ENCODE measurements at places on chromosomes 1 and 21.

GRCh38 chr1:31762726-31763670, 1.1 kb downstream of the ADGRB2 start:
- DNase-seq = peak; percentile 77

DNA sequence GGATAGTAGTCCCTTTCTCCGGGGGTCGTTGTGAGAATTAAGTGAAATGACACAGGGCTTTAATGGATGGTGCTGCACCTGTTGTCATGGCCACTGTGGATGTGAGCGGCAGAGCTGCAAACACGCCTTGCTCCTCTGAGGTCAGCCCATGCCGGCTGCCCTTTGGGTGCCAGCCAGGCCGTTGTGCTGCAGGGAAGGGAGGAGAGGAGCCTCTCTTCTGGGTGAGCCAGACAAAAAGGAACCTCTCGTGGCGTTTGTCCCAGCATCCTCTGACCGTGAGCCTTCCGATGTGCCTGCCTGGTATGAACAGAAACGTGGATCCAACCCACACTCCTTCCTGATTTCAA, 383.0 kb upstream of the VAMP3 start:
- DNase-seq = no peak

- no peak for DNase-seq
Observed at GRCh38 chr1:93433407-93433961, 14.4 kb upstream of the FNBP1L start.

- no peak for DNase-seq
Observed at GRCh38 chr1:36572906-36573305, 90.2 kb upstream of the CSF3R start.

DNA sequence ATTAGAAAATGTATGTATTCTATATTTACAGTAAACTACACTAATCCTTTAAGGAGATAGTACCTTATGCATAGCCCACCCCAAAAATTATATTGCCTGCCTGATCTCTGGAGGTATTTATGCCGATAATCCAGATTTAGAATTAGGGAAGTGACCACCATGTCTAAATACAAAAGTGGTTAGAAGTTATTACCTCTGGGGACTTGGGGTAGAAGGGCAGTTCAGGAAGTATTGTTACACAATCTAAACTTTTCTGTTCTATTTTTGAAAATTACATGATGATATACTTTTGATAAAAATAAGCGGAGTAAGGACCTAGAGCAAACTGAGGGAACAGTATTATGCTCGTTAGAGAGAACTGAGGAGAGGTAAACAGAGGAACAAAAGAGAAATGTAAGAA, 90.5 kb upstream of the ZP4 start:
- no peak for DNase-seq

DNA sequence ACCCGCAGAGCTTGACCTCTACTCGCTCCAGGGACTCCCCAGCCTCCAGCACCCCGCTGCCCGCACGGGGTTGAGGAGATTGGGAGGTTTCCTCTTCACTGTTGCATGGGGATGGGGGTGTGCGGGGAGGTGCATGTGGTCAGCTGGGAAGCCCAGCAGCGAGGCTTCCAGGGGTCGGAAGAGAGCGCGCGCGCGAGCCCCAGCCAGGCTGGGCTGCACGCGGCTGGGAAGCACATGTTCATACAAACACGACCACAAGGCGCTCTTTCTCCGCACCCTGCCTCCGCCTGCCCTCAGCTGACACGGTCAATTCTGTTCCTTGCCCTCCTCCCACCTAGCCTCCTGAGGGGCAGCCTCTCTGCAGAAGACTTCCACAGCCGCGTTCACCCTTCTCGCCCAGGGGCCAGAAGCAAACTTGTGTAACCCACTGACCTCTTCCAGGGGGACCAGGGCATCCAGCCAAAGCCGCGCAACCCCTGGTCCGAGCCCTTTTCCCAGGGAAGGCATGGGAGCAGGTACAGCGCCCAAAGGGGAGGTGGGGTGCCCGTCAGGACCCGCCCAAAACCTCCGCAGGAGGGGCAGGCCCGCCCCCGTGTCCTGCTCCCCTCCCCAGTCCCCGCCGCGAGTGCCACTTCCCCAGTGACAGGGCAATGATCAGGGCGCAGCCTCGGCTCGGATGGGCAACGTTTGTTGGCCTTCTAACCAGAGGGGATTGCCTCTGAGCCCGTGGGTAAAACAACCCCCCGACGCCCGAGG, 1.3 kb downstream of the COL24A1 start:
- DNase-seq = no peak

GRCh38 chr1:117817629-117818028, 111.8 kb downstream of the GDAP2 start:
- no peak for DNase-seq

DNA sequence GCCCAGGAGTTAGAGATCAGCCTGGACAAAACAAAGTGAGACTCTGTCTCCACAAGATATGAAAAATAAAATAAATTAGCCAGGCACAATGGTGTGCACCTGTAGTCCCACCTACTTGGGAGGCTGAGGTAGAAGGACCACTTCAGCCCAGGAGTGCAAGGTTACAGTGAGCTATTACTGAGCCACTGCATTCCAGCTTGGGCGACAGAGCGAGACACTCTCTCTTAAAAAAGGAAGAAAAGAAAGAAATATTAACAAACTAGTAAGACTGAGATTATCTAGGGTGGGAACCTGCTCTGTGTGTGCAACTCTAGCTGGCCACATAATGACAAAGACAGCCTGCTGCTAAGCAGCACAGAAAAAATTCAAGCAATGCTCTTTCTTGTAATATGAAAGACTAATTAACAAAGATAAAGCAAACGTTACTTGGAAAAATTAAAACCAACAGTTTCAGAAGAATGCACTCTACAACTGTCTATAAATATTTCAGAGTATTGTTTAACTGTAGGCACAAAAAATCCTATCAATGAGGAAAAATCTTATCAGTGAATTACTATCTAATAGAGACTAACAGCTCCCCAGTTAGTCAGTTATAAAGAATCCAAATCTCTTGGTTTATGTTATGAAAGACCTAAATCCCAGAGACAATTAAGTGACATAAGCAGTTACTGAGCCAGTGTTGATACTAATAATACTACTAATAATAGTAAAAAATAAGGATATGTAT, 74.5 kb downstream of the ENAH start:
- DNase-seq = no peak

- DNase-seq = no peak
Observed at GRCh38 chr1:150332651-150333290, 11.4 kb downstream of the PRPF3 start.

- no peak for DNase-seq
Observed at GRCh38 chr1:226627050-226627755, 78.6 kb downstream of the STUM start.

DNA sequence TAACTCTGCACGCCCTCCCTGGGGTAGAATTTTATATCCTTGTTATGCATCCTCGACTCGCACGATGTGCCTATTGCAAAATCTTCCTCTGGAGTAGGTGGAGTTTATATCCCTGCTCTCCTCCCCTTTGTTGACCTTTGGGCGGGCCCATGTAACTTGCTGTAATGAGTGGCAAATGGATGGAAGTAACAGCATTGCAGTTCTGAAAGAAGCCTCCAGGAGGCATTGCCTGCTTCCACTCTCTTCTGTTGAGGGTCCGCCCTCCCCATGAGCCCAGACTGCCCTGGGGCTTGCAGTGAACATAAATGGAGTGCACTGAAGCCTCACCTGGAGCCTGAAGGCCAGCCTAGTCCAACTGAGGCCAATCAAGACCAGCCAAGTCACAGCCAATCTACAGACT, 62.2 kb upstream of the GRIK3 start:
- no peak for DNase-seq

DNA sequence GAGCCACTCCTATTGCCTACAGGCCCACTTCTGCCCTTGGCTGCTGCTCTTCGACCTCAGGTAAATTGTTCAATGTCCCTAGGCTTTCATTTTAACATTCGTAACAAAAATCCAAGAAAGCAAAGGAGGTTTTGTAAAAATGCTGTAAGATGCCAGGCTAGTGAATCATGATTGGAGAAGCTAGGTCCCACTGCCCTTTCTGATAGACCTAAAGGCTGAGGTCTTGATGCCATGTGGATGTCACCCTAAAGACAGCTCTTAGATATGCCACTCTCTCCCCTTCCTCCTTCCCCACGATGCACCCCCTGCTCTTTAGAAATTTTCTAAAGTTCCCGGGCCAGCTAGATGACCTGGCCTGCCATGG, 9.9 kb upstream of the TMEM39B start:
- DNase-seq = no peak

GRCh38 chr1:92277105-92277723, 21.6 kb downstream of the GLMN start:
- no peak for DNase-seq

GRCh38 chr1:192892934-192893333, 84.1 kb downstream of the RGS2 start:
- no peak for DNase-seq

GRCh38 chr1:26317612-26318337, at the start of gene CD52:
CD52 (plus strand) TSS chr1:26317958; CDS start chr1:26318018, 60 bp downstream.
- peak; percentile 85 for DNase-seq

- peak; percentile 94 for DNase-seq
Observed at GRCh38 chr1:171486048-171486519, 754 bp downstream of the PRRC2C start.

- no peak for DNase-seq
Observed at GRCh38 chr1:184499616-184500015, 112.8 kb downstream of the C1orf21 start.

- no peak for DNase-seq
Observed at GRCh38 chr1:221816899-221817298, 75.0 kb upstream of the DUSP10 start.

- no peak for DNase-seq
Observed at GRCh38 chr1:99268021-99268420, 3.7 kb downstream of the PLPPR4 start.

DNA sequence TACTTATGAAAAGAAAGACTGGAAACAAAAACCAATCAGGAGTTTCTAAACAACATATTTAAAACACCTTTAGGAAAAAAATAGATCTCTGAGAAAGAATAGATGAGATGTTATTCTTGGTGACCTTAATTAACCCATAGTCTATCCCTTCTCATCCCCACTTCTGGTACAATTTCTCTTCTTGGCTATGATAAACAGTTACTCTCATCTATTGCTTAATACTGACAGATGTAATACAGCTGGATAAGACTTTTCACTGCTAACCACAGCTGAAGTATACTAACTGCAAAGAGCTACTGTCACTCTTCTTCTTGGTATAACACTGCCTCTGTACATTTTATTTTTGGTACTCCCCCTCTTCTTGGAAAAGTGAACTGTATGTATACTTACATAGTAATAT, 15.2 kb downstream of the EXTL2 start:
- DNase-seq = no peak

DNA sequence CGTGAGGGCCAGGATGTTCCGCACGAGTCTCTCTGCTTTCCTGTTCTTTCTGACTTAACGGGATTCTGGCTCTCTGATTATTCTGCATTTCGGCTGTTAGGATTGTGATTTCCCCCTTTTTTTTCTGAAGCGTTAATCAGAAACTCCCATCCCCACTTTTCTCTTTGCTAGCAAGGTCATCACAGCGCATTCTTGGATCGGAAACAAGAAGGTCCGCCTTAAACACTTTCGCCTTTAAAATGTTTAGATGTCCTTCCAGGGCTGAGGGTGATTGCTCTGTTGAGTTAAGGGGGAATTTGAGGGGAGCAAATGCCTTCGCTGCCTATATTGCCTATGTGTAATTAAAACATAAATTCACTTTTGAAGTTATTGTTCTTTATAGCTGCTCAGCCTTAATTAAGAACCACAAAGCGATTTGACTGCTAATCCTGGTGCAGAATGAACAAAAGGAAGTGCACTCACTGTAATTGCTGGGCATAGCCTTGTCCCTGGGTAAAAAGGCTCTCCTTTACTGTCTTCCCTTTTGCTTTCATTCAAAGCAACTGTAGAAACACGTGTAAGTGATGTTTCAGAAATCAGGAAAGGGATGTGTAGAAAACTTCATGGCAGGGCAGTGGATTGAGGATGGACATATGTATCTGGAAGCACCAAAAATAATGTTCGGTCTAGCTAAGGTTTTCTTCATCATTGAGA, 1.2 kb downstream of the LAMC1 start:
- DNase-seq = no peak

DNA sequence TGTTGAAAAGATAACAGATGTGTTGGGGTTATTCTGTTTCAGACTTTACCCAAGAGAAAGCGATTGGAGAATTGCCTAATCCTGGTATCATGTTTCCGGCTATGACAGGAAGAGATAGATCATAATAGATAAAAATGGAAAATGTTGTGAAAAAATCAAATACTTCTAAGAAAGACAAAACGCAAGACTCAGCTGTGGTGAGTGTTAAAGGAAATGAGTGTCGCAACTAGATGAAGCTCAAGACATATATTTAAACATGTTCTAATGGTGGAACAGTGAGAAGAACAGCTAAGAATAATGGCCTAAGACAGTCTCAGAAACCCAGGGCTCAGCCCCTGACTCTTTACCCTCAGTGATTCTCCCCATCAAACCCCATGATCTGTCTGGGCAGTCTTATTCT, 426.7 kb upstream of the RUNX1 start:
- DNase-seq = no peak

DNA sequence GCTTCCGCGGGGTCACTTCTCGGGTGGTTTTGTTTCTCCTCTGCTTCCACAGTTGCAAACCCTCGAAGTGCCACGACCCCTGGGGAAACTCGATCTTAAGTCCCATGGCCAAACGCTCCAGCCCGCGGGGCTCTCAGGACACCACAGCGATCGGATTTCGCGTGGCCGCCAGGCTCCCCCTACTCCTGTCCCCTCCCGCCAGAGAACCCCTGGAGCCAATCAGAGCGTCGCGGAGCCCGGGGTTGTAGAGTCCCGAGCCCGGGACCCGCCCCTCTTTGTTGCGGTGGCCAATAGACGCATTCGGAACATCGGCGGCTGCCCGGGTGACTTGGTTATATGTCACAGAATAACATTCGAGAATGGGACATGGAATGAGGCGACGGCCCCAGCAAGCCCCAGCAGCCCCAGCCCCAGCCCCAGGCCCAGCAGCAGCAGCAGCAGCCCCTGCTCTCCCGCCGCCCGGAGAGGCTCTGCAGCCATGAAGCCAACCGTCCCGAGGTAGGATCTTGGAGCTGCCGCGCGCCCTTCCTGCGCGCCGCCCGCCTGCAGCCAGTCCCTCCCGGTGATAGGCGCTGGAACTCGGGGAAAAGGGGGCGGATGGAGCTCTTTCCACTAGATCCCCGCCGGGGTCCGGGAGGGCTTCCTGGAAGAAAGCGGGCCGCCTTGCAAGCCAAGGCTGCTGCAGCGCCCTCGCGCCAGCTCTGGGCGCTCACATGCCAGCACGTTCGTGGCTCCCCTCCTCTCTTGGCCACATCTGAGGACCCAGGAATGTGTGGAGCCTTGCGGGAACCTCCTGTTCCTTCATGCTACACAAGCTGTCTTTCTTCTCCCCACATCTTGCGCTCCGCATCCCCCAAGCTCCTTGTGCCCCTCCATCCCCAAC, at the start of gene VASH2:
TSS of gene VASH2 (plus strand) at position 299 of the 883 bp plus-strand sequence. CDS start 1,002 bp downstream, outside the sequence.
- peak; percentile 59 for DNase-seq

GRCh38 chr21:40723317-40723716, 123.6 kb downstream of the DSCAM start:
- no peak for DNase-seq

GRCh38 chr1:204592246-204592948, 76.2 kb downstream of the MDM4 start:
- no peak for DNase-seq

All from CD4-positive, alpha-beta T cell treated with Interleukin-17A for 1 hour (primary cell).